ENCODE measurements at places on chromosomes 3 and 15.

DNA sequence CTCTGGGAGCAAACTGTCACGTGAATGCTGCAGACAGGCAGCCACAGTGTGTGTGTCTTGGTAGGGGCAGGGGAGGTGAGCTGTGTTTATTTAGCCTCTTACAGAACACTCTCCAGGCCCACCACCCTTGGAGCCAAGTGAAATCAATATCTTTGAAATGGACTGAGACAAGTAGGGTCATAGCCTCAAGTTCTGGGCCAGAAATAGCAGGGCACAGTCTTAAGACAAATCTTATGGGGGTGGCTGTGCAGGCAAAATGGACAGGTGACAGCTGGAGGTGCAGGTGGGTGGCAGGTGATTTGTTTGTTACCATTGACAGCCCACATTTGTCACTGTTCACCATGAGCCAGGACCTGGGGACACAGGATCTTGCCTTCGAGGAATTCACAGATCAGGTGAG lies 93.6 kb upstream of the NMNAT3 start:
- no peak for DNase-seq

DNA sequence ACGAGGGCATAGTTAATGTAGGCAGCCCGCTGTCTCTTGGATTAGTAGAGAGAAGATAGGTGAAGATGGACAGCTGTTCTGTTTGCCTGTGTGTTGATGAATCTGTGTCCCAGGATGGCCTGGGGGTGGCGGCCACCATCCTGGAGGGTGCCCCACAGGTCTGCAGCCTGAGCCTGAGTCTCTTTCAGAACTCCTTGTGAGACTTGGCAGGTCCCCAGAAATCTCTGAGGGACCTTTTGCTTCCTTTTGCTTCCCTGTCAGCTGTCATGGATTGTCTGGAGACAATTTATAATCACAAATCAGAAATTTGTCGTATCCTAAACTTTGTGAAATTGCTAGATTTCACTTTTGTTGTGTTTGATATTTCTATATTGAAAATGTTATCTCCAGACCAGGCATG lies 17.4 kb downstream of the FAN1 start:
- no peak for DNase-seq

GRCh38 chr3:23405081-23405480 lies 202.0 kb downstream of the UBE2E2 start:
- DNase-seq = no peak

DNA sequence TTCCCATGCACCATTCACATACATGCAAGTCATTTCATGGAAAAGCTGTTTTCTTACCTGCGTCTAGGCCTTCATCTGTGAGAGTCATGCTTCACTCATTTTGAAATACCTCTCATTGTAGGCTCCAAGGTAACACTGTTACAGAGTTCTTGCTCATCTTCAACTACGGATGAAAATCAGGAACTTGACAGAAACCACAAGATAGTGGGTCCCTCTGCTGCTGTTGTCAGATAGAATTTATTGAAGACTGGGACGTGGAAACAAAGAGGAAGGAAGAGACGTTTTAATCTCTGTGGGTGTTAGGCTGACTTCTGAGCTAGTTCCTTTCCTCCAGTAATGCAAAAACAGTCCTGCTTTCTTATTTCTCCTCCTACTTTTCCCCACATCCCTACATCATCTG lies at the start of gene P2RY14:
P2RY14 (minus strand) TSS at position 313 of the 400 bp plus-strand sequence. CDS start 64,226 bp downstream, outside the sequence.
- DNase-seq = no peak

DNA sequence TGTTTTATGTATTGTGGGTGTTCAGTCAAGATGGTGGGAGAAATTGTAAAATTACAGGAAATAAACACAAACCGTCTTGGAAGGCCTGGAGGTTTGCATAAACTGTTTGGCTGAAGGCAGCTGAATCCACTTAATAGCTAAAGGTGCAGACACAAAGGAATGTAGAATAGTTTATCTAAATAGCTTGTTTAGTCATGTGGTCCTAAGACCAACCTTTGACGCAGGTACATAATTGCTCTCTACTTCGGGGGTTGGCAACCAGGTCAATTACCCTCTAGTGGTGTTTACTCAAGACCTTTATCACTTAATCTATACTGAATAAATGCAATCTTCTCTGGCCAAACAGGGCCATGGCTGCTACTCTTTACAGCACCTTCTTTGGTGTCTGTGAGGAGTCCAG lies 502.8 kb downstream of the IGSF11 start:
- DNase-seq = no peak

- no peak for DNase-seq
Observed at GRCh38 chr3:100815583-100815982, 106.3 kb downstream of the TFG start.

DNA sequence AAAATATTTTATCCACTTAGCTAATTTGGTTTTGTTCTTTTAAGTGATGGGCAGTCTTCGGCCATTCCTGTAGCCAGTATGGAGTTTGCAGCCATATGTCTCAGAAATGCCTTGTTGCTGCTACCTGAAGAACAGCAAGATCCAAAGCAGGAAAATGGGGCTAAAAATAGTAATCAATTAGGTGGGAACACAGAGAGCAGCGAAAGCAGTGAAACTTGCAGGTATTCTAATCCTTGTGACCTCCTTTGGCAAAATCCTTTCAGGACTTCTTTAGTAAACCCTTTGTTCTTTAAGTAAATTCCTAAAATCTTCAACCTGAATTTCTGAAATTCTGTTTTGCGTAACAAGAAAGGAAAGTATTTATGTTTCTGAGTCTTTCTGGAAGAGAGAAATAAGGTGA lies 49.8 kb downstream of the CNOT10 start:
- no peak for DNase-seq

DNA sequence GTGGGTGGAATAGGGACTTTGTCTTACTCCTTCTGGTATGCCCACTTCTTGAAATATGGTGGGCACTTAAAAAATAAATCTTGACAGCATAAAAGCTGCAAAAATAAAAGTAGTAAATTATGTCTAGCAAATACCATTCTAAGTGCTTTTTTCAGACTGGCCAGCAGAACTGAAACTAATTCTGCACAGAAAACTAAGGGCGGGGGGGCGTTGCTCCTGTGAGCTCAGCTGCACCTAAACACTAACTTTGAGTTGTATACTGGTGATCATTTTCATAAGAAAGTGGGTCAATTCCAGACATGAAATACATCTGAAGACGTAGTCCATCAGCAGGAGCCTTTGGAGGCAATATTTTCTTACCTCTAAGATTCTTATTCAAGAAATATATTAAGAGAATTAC lies 114.8 kb downstream of the WDR76 start:
- DNase-seq = no peak

DNA sequence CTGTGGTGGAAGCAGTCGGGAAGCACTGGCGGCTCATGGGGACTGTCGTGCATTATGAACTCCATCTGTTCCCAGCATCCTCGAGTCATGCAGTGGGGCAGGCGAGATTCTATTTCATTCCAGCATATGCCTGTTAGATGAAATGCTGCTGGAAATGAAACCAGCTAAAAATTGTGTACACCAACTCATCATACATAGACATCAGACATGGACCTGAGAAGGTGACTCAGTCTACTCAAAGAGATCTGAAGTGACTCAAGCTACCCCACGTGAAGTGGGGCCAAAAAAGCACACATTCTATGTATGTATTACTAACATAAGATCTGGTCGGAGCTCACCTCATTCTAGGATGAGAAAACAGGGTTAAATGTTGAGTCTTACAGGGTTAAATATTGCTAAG lies 47.5 kb upstream of the FAM98B start:
- DNase-seq = no peak

- no peak for DNase-seq
Observed at GRCh38 chr3:176513604-176514003, 683.7 kb downstream of the TBL1XR1 start.

DNA sequence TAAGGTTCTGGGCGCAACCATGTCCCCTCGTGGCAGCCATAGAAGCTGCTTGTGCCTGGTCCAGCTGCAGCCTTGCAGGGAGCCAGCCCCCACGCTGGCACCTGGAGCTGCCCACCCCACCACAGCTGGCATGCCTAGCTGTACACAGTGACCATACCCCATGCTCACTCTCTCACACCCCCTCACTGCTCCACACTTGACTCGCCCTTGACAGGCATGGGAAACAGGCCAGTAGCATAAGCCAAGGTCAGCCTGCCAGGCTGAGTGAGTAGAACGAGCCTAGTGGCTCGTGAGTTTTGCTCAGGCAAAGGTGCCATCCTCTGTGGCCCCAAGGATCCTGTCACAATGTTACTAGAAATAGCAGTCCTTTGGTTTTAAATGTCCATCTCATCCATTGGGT lies 52.7 kb upstream of the CADM2 start:
- no peak for DNase-seq

Measured in DMS 273 treated with DMSO at 0.1 percent for 48 hours (cell line).